Nephron progenitor cell (in vitro differentiated cells): ENCODE measurements at places on chromosomes 2 and 18.

GRCh38 chr2:5914811-5915611 lies 222.8 kb downstream of the SOX11 start:
- peak overlapping the region; percentile 37 for H3K27ac ChIP-seq
- peaks cover 5% of the 10 kb centered on the region for H3K27me3 ChIP-seq
- peaks cover 25% of the 10 kb centered on the region for H3K4me1 ChIP-seq

DNA sequence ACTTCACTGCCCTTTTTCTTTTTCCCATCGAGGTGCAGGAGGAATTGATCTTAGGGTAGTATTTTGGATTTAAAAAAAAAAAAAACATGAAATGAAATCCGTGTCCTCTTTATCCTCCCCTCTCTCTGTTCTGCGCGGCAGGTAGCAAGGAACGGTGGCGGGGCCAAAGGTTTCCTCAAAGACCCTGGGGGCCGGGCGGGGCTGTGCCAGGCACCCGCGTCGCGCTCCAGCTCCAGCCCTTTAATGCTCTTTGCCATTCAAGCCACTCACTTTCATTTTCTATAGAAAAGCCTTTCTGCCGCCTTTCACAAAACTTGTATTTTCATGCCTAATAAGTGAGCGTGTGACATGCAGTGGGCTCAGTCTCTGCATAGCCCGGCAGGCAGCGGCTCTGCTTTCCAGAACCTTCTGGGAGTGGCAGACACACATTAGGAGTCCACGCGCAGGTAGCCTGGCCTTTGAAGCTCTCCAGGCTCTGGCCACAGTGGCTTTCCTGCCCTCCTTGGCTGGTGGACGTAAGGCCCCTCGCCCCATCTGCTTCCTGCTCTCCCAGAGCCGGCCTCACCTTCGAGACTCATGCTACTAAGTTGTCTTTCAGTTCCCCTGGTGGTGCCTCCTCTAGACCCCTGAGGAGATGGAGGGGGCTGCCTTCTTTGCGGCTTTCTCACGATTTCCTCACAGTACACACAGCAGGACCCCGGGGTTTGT lies 41.7 kb downstream of the AGAP1 start:
- H3K27me3 ChIP-seq, result no peaks in the 10 kb centered on the region
- no peak for DNase-seq
- no peak overlapping the region for H3K4me3 ChIP-seq
- no peak overlapping the region for H3K27ac ChIP-seq

- H3K27me3 ChIP-seq, result no peaks in the 10 kb centered on the region
- H3K27ac ChIP-seq, result no peak overlapping the region
- peaks cover 35% of the 10 kb centered on the region for H3K36me3 ChIP-seq
- no peak overlapping the region for H3K4me3 ChIP-seq
Measured at GRCh38 chr18:26267357-26267930, 41.2 kb downstream of the TAF4B start.

GRCh38 chr18:79715280-79715679 lies 35.7 kb downstream of the CTDP1 start:
- no peak overlapping the region for H3K4me3 ChIP-seq
- peaks cover 19% of the 10 kb centered on the region for H3K4me1 ChIP-seq
- no peaks in the 10 kb centered on the region for H3K27me3 ChIP-seq
- no peak overlapping the region for H3K27ac ChIP-seq
- DNase-seq, result no peak
- H3K36me3 ChIP-seq, result peaks cover 33% of the 10 kb centered on the region

GRCh38 chr2:85675427-85675826 lies 7.4 kb upstream of the SFTPB start:
- H3K36me3 ChIP-seq, result no peaks in the 10 kb centered on the region
- H3K4me3 ChIP-seq, result no peak overlapping the region
- peaks cover 34% of the 10 kb centered on the region for H3K27me3 ChIP-seq

GRCh38 chr18:54031243-54031642 lies 193.2 kb downstream of the MBD2 start:
- no peak overlapping the region for H3K4me3 ChIP-seq
- no peaks in the 10 kb centered on the region for H3K36me3 ChIP-seq
- H3K4me1 ChIP-seq, result peaks cover 11% of the 10 kb centered on the region
- peaks cover 3% of the 10 kb centered on the region for H3K27me3 ChIP-seq
- no peak for DNase-seq

GRCh38 chr2:98715812-98716451 lies 15.0 kb downstream of the MGAT4A start:
- H3K27ac ChIP-seq, result no peak overlapping the region
- no peak for DNase-seq
- H3K36me3 ChIP-seq, result peaks cover 20% of the 10 kb centered on the region
- H3K4me3 ChIP-seq, result no peak overlapping the region

DNA sequence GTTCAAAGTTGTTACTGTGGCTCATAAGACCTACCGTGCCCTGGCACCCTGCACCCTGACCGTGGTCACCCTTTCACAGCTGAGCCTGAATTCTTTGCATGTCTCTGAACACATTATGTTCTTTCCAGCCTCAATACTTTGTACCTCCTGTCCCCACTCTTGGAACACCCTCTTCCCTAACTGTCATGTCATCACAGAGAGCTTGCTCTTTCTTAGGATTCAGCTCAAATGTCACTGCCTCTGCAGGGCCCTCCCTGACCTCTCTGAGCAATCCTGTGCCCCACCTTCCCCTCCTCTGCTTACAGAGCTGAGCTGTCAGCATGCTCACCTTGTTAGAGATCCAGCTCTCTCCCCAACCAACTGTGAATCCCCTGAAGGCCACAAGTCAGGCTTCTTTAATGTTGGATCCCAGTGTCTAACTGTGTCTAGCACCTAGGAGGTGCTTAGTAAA lies 15.0 kb downstream of the PRKAG3 start:
- peaks cover 7% of the 10 kb centered on the region for H3K4me1 ChIP-seq
- peak overlapping the region; percentile 5 for H3K27ac ChIP-seq
- H3K4me3 ChIP-seq, result no peak overlapping the region
- H3K27me3 ChIP-seq, result peaks cover 20% of the 10 kb centered on the region

- DNase-seq, result peak; percentile 76
- no peaks in the 10 kb centered on the region for H3K36me3 ChIP-seq
- peak overlapping the region; percentile 82 for H3K4me3 ChIP-seq
Measured at GRCh38 chr2:163347982-163348856, 387.6 kb downstream of the FIGN start.

- no peak overlapping the region for H3K27ac ChIP-seq
- peaks cover 10% of the 10 kb centered on the region for H3K36me3 ChIP-seq
- H3K4me1 ChIP-seq, result peaks cover 35% of the 10 kb centered on the region
- no peaks in the 10 kb centered on the region for H3K27me3 ChIP-seq
Measured at GRCh38 chr2:241153616-241154015, 3.3 kb downstream of the PPP1R7 start.

DNA sequence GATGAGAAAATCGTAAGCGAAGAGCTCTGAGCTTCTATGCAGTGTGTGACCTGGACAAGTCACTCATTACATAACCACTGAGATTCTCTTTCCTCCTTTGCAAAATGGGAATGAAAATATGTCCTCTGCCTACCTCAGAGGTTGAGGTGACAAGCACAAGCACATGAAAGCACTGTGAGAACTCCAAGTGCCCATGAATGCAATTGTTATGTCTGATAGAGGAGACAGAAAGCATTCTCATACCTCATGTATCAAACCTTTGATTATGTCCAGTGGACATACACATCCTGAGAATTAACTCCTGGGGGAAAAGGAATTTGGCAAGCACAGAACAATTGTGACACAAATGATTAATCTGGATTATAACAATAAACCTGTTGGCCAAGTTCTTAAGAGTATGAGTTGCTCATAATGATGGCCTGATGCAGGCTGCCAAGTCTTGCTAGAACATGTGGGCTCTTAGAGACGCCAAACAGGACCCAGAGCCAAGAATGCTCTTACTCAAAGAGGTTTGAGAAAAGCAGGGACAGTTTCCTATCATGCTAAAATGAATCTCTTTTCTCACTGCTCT lies 8.5 kb upstream of the RMDN2 start:
- no peak overlapping the region for H3K27ac ChIP-seq
- DNase-seq, result no peak
- H3K4me3 ChIP-seq, result no peak overlapping the region
- H3K4me1 ChIP-seq, result peaks cover 14% of the 10 kb centered on the region

DNA sequence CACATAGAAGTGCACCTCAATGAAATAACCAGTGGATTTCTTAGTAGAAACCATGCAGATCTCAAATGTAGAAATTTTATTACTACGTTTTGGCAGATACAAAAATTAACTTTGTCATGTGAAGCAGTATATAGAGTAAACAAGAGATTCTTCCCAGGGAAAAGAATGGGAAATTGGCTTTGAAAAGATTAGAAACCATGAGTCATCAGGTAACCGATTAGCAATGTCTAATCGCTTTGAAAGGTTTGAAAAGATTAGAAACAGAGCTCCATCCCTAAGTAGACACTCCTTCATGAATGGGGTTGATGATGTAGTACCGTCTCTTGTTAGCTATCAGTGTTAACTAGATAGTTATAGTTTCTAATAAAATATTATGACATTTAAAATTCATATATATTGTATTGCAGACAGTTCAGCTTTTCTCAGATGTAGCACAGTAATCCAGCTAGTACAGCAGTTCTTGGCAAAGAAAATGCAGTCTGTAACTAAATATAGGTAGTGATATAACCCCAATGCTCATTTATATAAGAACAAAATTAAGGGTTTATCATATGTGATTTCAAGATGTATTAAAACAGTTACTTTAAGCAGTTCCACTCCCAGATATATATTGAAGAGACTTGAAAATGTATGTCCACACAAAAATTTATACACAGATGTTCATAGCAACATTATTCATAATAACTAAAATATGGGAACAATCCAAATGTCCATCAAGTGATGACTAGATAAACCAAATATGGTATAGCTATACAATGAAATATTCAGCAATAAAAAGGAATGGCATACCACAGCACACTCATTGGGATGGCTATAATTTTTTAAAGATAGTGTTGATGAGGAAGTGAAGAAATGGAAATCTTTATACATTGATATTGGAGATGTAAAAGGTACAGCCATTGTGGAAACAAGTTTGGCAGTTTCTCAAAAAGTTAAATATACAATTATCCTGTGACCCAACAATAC lies 113.9 kb downstream of the PTPN4 start:
- H3K27ac ChIP-seq, result no peak overlapping the region
- DNase-seq, result no peak
- no peaks in the 10 kb centered on the region for H3K4me1 ChIP-seq

DNA sequence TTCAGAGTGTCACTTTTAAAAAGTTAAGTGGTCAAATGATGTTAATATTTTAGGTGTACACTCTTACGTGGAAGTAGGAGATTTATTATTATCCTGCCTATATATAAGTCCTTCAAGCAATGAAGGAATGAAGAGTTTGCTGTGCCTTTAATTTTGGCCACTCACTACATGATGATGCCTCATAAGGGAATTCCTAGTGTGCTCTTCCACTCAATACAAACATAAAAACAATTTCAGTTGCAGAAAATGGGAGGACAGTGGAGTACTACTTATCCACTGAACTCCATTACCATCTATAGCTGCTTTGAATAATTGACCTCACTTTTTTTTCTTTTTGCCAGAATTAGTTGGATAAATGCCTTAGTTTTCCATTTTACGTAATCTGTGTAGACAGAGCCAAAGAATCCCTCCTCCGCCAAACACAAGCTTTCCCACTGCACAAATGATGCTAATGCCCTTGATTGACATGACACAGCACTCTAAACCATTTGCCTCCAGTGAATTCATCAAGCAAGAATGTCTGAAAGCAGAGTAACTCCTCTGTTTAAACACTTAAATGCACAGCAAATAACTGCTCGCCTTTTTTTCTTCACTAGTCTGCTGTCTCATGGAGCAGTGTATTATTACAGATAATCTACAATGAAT lies 751.1 kb upstream of the FANCL start:
- peaks cover 4% of the 10 kb centered on the region for H3K4me1 ChIP-seq
- H3K27ac ChIP-seq, result no peak overlapping the region
- H3K36me3 ChIP-seq, result no peaks in the 10 kb centered on the region
- DNase-seq, result no peak

DNA sequence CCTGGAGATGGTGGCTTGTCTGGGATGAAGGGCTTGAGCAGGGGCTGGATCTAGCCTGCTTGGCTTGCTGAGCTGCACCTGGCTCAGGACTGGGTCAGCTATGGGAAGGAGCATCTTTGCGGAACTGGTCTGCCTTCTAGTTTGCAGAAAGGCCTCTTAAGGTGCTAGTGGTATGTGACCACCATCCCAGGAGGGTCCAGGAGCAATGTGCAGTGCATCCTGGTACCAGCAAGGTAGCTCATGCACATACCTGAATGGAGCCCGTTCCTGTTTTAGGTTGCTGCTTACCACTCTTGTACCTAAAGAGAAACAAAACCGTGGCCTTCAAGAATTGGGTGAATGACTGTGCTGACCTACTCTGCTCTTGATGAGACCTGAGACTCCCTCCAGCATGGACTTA lies 118.6 kb upstream of the PELI1 start:
- H3K4me3 ChIP-seq, result no peak overlapping the region
- H3K27ac ChIP-seq, result no peak overlapping the region
- no peaks in the 10 kb centered on the region for H3K36me3 ChIP-seq
- DNase-seq, result no peak
- peaks cover 44% of the 10 kb centered on the region for H3K4me1 ChIP-seq
- peaks cover 3% of the 10 kb centered on the region for H3K27me3 ChIP-seq

GRCh38 chr18:12637393-12637792 lies 20.5 kb downstream of the SPIRE1 start:
- H3K4me3 ChIP-seq, result no peak overlapping the region
- H3K4me1 ChIP-seq, result peaks cover 13% of the 10 kb centered on the region
- DNase-seq, result no peak
- no peak overlapping the region for H3K27ac ChIP-seq

DNA sequence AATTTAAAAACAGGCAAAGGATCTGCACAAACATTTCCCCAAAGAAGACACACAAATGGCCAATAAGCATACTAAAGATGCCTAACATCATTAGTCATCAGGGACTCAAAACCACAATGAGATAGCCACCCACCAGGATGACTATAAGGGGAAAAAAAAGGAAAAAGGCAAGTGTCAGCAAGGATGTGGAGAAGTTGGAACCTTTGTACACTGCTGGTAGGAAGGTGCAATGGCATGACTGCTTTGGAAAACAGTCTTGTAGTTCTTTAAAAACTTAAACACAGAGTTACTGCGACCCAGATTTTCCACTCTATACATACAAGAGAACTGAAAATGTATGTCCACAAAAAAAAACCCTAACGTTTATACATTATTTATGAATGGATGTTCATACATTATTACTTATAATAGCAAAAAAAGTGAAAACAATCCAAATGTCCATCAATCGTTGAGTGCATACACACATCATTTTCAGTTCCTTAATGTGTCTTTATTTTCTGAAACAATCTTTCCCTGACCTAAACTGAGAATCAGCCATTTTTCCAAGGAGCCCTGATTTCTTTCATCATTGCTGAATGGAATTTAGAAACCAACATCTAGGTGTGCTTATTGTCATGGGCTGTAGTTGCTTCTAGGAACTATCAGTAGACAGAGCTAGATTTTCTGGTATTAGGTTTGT lies 64.7 kb upstream of the TLK1 start:
- H3K4me1 ChIP-seq, result no peaks in the 10 kb centered on the region
- peak overlapping the region; percentile 15 for H3K27ac ChIP-seq
- peaks cover 10% of the 10 kb centered on the region for H3K36me3 ChIP-seq
- DNase-seq, result no peak
- H3K27me3 ChIP-seq, result peaks cover under 1% of the 10 kb centered on the region

DNA sequence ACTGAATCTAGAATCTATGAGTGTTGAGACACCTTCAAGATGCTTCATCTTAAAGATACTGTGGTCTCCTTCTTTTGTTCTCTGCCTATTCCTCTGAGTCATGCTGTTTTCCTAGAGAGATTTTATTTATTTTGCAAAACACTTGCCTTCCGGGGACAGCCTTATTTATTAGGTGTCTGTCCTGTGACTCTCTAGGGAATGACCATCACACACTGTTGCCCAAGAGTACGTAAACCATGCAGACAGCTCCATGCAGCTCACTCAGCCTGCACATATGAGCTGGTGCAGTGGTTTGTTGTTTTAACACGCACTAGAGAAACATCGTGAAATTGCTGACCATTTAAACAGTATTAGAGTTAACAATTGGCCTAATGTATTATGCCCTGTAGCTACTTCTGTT lies 12.4 kb upstream of the ADCYAP1 start:
- H3K4me1 ChIP-seq, result peaks cover 13% of the 10 kb centered on the region
- peaks cover 30% of the 10 kb centered on the region for H3K27me3 ChIP-seq
- H3K36me3 ChIP-seq, result no peaks in the 10 kb centered on the region
- DNase-seq, result no peak
- no peak overlapping the region for H3K4me3 ChIP-seq
